Vagina (tissue), 2 donors: ENCODE measurements at places on chromosomes 3 and 15. TPM values are rescaled to one million over a fixed set of nuclear protein-coding genes. Genes with fewer than 3 reads are reported as not detected.

DNA sequence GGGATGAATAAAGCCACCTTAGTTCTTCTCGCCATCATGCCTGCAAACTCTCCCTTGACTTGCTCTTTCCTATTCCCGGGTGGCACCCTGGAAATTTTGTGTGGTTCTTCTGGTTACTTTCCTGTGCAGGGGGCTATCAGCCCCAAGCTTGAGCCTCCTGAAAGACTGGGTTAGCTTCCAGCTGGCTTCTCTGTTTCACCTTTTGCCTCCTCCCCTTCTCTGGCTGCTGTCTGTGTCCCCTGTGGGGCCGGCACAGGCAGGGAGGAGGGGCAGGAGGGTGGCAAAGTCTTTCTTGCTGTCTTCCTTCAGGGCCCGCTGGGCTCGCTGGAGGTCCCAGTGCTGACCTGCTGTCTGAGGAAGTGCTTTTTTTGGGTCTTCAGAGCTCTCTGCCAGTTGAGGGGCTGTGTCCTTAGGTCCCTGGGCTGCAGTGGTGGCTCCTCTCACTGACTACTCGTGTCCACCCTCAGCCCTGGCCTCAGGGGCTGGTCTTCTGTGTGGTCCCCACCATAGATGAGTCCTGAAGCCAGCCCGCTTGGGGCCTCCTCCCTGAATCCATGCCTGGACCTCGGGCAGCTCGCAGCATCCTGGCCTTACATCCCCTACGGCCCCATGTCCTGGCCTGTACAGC is 196.5 kb downstream of the KLF13 start:
- H3K27ac ChIP-seq, result no peak overlapping the region
- H3K27me3 ChIP-seq, result no peaks in the 10 kb centered on the region
- no peak overlapping the region for H3K4me3 ChIP-seq
- no peaks in the 10 kb centered on the region for H3K36me3 ChIP-seq

GRCh38 chr3:15097891-15098290 is 1.1 kb downstream of the RBSN start:
- H3K36me3 ChIP-seq, result no peaks in the 10 kb centered on the region
- no peaks in the 10 kb centered on the region for H3K27me3 ChIP-seq
- peaks cover 31% of the 10 kb centered on the region for H3K4me1 ChIP-seq
- DNase-seq, result no peak
- no peak overlapping the region for H3K27ac ChIP-seq
- H3K4me3 ChIP-seq, result peak overlapping the region; percentile 92

DNA sequence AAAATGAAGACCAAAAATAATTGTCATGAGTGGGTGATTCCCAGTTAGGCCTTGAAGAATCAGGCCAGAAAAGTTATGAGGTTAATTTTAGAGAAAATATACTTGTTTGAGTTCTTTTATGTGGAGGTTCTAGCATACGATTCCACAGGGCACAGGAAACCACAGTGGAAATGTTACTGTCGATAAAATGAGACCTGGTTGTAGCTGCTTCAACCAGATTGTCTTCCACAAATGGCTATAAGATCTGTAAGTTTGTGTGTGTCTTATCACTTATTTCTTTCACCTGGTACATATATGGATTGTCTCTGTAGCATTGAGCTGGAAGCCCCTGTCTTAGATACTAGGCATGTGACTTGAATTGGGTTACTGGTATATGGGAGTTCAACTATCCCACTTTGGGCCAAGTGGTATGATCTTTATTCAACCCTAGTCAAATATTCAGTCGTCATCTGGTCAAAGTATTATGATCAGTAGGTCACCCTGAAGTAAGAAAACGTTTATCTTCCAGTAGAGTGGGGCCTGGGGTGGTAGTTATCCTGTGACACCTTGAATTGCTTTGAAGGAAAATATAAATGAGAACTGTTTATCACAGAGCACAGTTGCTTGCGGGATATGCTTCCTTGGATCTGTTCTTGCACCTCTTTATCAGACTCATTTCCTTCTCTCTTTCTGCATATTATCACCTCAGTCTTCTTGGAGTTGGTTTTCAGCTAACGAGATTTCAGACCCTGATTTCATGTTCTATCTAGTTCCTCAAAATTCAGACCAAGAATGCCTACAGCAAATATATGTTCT is 21.5 kb upstream of the ZNF609 start:
- no peak overlapping the region for H3K27ac ChIP-seq
- H3K4me1 ChIP-seq, result peaks cover 8% of the 10 kb centered on the region
- H3K27me3 ChIP-seq, result no peaks in the 10 kb centered on the region
- H3K36me3 ChIP-seq, result no peaks in the 10 kb centered on the region
- no peak for DNase-seq

- no peaks in the 10 kb centered on the region for H3K36me3 ChIP-seq
- no peaks in the 10 kb centered on the region for H3K27me3 ChIP-seq
- H3K4me1 ChIP-seq, result no peaks in the 10 kb centered on the region
- H3K27ac ChIP-seq, result no peak overlapping the region
- H3K4me3 ChIP-seq, result no peak overlapping the region
- no peak for DNase-seq
These were observed 49.7 kb downstream of the CGGBP1 start for GRCh38 chr3:88009066-88009465.

DNA sequence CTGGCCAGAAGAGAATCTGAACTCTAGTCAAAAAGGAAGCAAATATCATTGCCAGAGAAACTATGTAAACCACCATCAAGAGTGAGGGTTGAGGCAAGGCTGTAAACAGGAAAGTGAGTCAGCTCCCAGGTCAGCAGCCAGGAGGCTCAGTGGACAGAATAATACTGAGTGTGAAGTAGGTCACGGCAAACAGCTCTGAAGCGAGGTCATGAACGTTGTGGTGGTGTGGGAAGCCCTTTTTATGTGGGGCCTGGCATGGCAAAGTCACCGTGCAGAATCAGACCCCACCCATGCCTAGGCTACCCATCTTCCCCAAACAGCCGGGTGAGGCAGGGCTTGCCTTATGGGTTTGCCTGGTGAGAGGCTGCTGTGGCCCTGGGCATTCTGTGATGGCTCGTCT is 43.9 kb downstream of the THBS1 start:
- H3K27me3 ChIP-seq, result no peaks in the 10 kb centered on the region
- no peak for DNase-seq
- no peak overlapping the region for H3K4me3 ChIP-seq
- H3K27ac ChIP-seq, result peak overlapping the region; percentile 64
- H3K4me1 ChIP-seq, result peaks cover 35% of the 10 kb centered on the region

DNA sequence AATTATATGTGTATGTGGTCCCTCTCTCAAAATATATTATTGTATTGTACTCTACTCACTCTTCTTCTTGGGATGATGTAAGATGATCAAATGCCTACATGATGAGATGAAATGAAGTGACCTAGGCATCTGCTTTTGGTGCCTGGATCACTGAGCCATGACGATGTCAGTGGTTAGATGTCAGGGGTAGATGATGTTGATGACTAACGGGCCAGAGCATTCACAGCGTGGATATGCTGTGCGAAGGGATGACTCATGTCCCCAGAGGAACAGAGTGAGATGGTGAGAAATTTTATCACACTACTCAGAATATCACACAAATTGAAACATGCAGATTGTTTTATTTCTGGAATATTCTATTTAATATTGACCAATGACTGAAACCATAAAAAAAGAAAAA is 233.9 kb upstream of the CADM2 start:
- no peak overlapping the region for H3K27ac ChIP-seq
- H3K4me3 ChIP-seq, result no peak overlapping the region
- H3K4me1 ChIP-seq, result no peaks in the 10 kb centered on the region
- DNase-seq, result no peak

GRCh38 chr15:54226455-54226854 is 248.2 kb downstream of the UNC13C start:
- no peak overlapping the region for H3K27ac ChIP-seq
- no peaks in the 10 kb centered on the region for H3K27me3 ChIP-seq
- no peak overlapping the region for H3K4me3 ChIP-seq
- H3K4me1 ChIP-seq, result no peaks in the 10 kb centered on the region
- H3K36me3 ChIP-seq, result no peaks in the 10 kb centered on the region

The HDDC3 gene
- total RNA-seq, result 7.9 TPM
